ENCODE measurements at places on chromosomes 2 and 18.

- DNase-seq, result no peak
These were observed 458.8 kb upstream of the NRXN1 start for GRCh38 chr2:51490576-51491234.

DNA sequence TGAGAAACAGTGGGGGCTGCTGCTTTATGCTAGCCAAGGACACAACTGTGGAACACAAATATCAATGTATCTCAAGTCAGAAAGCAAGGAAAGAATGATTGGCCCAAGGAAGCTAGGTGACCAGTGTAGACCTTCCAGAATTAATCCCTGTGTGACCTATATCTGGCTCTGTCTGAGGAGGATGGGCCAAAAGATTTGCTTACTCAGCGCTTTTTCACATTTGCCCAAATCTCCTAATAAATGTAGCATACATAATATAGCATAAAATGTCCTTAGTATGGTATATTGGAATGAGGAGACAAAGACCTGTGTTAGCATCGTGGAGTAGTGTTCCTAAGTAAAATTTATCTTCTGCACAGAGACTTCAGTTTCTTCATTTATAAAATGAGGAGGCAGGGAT lies 66.7 kb upstream of the NT5C1B start:
- DNase-seq, result no peak

- no peak for DNase-seq
These were observed 24.7 kb upstream of the KCNS3 start for GRCh38 chr2:17853799-17854198.

DNA sequence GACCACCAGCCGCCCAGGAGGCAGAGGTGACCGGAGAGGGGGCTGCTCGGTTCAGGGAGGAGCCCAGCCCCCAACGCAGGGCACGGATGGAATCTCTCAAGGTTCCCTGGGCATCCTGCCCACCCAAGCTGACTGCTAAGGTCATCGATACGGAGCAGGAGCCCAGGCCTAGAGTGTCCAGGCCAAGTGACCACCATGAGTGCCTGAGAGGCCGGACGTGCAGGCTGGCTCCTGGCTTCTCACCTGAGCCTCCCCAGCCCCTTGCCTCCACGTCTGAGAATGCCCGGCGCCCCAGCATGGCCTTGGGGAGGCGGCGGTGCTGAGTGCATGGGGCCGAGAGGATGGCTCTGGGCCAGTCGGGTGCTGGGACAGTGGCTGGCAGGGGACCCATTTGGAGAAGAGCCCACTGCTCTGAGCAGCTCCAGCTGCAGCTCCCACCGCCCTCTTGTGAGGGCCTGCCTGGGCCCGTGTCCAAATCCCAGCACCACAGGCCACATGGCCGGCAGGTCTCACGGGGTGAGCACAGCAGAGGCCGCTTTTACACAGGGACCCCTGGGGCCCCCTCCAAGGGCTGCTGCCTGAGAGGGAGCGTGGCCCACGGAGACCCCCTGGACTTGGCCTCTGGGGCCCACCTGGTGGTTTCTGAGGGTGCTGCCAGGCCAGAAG lies 102.8 kb upstream of the CTDP1 start:
- DNase-seq, result no peak

DNA sequence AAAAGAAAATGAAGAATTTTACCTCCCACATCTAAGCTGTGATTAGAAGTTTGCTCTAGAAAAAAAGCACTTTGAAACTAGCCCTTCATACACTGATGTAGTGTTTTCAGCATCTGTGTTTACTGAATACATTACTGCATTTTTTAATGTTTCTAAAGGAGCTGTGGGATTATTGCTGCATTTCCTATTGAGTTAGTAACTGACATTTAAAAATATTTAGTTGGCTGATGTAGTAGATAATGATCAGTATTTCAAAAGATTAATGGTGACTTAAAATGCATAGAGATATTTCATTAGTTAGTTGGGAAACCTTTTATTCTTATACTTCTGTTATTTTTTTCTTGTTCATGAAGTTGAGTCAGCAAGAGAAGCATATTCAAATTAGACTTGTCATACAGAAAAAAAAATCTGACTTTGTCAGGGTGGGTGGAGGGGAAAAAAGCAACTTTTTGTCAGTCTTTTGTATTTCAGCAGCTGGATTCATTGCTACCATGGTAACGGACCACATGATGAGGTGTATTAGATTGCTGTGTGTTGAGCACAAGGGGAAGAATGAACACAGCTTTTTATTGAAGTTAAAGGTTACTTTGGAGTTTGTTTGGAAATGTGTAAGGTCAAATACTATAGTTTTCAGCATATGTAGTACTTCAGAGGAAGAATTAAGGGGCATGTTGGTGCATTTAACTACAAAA lies at the start of gene DTNA:
Gene DTNA, plus strand, starts transcription at position 549 of the 692 bp plus-strand sequence. CDS start 45,679 bp downstream, outside the sequence.
- DNase-seq, result no peak

DNA sequence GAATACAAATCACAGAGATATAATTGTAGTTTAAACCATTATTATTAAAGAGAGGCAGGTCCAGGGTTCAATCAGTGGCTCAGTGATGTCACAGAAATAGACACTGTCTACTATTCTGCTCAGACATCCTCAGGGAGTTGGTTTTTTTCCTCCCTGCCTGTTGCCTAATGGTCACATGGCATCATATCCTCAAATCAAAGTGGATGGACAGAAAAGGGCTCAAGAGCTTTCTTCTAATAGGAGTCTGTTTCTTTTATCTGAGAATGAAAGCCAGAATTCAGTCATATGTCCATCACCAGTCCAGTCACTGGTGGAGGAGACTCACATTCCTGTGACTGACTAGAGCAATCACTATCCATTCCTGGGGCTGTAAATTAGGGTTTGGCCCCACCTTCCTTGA lies 27.9 kb upstream of the EPC2 start:
- DNase-seq, result no peak

GRCh38 chr2:24313744-24314632 lies 46.3 kb downstream of the ITSN2 start:
- no peak for DNase-seq

DNA sequence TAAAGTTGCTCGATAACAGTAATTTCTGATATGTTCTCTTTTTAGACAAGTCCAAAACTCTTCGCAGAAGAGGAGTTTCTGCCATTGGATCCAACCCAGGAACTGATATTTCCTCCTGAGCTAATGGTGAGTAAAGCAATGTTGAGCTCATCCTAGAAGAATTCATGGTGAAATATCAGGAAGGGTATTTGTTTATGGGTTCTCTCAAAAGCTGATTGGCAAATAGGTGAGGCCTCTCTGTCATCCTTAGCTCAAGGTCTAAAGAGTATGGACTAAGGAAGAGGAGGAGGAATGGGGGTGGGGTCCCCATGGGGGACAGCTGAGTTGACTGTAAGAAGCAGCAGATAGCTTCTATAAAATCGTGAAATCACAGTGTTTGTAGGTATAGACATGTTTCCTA lies 18.2 kb downstream of the AOX1 start:
- no peak for DNase-seq

- DNase-seq, result no peak
These were observed 898.3 kb downstream of the CPS1 start for GRCh38 chr2:211454679-211455078.

GRCh38 chr2:71640489-71640888 lies 187.1 kb downstream of the DYSF start:
- no peak for DNase-seq

- DNase-seq, result no peak
These were observed 97.9 kb downstream of the ACKR3 start for GRCh38 chr2:236667526-236667925.

- no peak for DNase-seq
These were observed 105.3 kb upstream of the FOSL2 start for GRCh38 chr2:28287256-28287915.

DNA sequence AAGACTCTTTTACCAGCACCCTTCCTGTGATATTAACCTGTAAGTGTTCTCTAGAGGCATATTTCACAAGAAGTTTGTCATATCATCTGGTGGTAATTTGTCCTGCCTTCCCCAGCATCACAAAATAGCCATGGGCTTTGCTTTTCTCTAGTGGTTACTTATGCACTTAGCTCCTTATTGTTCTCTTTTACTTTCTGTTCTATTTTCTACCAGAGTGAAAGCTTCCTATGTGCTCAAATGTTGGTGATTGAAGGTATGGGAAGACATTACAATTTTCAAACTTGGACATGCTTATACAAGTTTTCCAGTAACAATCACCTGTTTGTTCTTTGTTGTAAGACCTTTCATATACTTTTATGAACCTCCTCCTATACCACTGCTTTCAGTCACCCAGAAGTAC lies 87.0 kb upstream of the KCNH7 start:
- no peak for DNase-seq

DNA sequence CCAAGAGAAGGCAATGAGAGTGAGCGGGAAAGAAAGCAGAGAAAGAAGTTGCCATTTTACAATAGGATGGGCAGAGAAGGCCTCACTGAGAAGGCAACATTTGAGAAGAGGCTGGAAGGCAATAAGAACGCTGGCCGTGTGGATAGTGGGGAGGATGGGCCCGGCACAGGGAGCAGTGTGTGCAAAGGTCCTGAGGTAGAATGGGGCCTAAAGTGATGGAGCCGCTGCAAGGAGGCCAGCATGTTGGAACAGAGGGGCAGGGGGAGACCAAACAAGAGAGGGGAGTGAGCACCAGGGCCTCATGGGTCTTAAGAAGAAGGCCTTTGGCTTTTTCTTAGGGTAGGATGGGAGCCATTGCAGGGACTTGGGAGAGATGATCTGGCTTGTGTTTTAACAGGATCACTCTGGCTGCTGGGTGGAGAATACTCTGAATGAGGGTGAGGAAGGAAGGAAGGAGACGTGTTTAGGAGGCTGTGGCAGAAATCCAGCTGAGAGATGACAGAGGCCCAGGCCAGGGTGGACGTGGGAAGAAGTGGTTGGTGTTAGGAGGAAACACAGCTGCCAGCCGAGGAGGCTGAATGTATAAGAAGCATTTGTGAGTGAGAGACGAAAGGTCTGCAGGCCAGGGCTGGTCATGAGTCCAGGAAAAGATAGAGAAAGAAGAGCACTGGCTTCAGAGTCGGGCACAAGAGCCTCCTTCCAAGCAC lies 159.8 kb downstream of the KLHL29 start:
- DNase-seq, result no peak

DNA sequence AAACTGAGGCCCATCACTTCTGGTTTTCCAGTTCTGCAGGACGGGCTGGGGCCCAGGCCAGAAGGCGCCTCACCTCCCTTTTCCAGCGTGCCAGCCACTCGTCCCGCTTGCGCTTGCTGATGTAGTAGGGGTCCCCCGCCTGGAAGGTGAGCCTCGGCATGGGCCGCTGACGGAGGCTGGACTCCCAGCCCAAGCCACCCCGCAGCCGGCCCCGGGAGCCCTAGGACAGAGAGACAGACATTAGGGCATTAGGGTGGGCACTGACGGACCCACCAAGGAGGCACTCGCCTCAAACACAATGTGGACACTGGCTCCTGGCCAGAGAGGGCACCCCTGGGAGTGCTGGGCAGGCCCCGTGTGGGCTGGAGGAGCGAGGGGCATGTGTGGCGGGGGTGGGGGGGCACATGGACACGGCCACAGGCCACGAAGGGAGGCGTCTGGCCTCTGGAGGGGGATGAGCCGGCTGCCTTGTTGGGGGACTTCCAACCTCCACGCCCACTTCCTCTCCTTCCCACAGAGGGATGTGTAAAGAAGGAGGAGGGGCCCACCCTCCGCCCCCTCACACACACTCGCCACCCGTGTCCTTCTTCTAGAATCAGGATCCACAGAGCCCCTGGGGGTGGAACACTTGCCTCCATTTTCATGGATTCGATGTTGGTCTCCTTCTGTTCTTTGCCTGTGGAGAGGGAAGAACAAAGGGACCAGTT lies 66.7 kb downstream of the DNMT3A start:
- no peak for DNase-seq

DNA sequence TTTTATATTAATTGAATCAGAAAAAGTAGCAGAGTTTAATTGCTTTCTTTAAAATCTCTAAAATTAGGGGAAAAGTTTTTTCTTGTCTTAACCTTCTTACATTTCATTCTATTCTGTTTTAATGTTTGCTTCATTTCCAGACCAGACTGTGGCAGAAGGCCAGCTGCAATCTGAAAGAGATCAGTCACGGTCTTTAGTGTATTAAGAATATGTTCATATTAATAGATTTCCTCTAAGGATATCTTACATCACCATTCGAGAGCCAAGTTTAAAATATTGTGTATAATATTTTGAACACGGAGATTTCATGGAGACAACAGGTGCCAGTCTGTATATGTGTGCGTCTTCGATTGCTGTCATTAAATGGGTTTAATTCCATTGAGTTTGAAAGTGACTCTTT lies 230.9 kb upstream of the ZSWIM2 start:
- no peak for DNase-seq

DNA sequence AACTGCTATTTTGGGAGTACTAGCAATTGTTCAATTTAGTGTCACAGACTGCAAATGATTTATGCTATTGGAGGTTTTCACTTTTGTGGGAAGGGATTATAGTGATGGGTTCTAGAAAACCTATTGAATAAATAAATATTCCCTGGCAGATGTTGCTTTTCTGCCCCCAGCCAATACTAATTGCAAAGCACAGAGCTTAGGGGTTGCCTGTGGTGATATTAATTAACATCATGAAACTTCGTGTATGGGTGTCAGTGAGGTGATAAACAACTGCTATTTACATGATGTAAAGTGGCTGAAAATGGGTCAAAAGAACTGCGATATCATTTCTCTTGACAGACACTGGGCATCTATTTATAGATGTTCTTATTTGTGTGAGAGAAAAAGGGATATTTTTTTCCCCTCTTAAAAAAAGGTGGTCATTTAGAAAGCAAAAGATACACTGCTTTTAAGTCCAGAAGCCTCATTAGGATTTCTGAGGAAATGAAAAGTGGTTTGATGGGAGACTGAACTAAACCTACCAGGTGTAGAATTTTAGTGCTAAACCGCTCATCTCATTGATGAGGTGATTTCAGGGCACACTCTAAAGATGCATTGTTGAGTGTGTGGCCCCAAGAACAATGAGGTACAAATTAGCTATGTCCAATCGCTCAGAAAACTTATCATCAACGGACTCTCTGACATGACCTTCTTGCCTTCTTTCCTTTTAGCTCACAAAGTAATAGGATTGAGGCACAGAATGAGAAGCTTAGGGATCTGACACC lies 116.7 kb upstream of the CHST9 start:
- no peak for DNase-seq

GRCh38 chr2:127086990-127087790 lies 19.8 kb downstream of the BIN1 start:
- DNase-seq, result no peak

DNA sequence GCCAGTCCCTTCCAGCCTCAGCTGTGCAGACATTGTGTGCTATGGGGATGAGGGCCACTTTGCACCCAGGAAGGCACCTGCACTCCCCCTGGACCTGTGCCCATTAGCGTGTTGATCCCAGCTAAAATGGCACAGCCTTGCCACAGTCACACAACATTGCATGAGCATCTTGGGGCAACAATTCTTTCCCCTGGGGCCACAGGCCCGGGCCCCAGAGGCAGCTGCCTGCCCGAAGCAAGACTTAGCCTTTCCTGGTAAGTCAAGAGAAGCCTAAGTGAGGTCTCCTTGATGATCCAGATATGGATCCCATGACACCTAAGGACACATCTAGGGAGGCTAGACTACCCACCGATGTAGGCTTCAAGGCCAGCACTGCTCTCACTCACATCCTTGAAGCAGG lies 202.1 kb downstream of the BCL11A start:
- no peak for DNase-seq

Measured in hematopoietic multipotent progenitor cell treated with erythropoietin and hydrocortisone succinate and interleukin-3 and kit ligand, for 15 days (in vitro differentiated cells).